ENCODE measurements at places on chromosomes 7 and 10.

DNA sequence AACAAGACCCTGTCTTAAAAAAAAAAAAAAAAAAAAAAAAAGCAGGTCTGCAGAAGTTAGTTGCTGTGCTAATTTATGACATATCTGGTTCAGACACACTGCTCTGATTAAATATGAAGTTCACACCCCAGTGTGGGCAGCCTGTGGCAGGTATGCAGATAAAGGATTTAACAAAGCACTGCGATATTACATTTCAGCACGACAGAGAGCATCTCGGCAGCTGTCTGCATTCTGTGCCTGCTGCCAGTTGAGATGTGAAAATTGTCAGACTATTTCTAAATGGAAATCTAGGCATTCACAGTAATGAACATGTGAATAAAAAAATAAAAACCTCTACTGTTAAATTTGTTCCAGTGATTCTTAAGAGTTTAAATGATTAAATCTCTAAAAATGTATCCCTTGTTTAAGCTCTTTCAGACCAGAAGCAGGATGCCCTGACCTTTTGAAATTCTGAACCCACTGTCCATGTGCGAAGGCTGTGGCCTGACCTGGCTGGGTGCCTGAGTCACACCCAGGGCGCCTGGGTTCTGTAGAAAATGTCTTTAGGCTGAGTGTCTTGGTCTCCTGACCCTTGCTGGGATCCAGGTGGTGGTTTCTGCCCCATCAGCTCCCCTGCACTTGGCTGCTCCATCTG lies 272.9 kb downstream of the WDR37 start:
- no peak for DNase-seq

GRCh38 chr7:954330-955238 lies at the start of gene ADAP1:
ADAP1 (minus strand) TSS chr7:954680; CDS start chr7:954477, 203 bp downstream.
- peak; percentile 76 for DNase-seq

DNA sequence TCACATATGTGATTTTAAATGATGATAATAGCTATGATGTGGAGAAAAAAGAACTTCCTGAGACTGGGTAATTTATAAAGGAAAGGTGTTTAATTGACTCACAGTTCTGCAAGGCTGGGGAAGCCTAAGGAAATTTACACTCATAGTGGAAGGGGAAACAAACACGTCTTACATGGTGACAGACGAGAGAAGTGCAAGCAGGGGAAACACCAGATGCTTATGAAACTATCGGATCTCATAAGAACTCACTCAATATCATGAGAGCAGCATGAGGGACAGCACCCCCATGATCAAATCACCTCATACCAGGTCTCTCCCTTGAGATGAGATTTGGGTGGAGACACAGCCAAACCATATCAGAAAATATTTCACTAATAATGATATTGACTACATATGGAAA lies 4.1 kb upstream of the LIPN start:
- DNase-seq, result no peak

GRCh38 chr7:110964775-110965174 lies 126.2 kb upstream of the LRRN3 start:
- DNase-seq, result no peak

DNA sequence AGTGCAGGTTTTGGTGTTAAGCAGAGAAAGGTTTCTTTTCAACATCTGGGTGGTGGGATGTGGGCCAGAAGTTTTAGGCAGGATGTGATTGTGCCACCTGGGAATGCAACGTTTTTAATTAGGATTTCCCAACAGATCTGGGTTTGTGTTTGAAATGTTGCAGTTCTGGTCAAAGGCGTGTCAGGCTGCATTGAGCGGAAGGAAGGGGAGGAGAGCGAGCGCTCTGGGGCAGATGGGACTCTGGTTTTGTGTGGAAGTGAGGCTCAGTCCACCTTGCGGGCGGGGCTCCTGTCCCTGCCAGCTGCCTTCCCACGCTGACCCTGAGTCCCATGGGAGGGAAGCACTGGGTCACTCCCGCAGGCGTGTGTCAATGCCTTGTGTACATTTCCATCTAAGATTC lies 767.7 kb downstream of the KCNMA1 start:
- DNase-seq, result no peak

DNA sequence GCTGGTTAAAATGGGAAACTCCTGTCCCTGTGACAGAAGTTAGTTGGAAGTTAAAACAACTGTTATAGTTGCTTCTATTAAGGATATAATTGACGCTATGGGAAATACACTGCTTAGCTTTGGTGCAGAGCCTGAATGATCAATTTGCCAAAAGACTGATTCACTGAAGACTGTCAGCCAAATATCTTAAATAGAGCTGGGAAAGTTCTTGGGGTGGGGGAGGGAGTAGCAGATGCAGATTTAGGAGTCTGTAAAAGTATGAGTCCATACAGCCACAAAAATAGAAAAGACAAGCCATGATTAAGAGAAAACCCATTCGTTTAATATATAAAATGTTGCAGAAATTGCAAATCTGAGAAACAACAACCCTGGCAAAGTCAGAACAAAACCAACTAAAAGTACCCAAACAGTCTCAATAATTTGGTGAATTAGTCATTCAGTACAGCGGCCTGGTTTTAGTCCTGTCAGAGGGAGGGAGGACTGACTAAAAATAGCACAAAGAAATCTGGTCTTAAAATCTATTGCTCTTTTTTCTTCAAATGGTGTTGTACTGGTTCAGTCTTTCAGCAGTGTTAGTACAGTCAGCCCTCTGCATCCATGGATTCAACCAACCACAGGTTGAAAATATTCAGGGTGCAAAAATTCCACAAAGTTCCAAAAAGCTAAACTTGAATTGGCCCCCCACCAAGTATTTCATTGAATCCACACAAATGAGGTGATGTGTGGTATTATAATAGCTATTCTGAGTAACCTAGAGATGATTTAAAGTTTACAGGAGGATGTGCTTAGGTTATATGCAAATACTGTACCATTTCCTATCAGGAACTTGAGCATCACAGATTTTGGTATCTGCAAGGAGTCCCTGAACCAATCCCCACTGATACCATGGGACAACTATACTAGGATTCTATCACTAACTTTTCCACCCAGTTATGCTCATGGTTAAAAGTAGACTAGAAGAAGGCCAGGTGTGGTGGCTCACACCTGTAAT lies 30.0 kb downstream of the STK17A start:
- no peak for DNase-seq

- no peak for DNase-seq
These were observed 1.6 kb downstream of the PSAP start for GRCh38 chr10:71849461-71849908.

- peak; percentile 45 for DNase-seq
These were observed 166.8 kb downstream of the IQUB start for GRCh38 chr7:123367484-123368122.

DNA sequence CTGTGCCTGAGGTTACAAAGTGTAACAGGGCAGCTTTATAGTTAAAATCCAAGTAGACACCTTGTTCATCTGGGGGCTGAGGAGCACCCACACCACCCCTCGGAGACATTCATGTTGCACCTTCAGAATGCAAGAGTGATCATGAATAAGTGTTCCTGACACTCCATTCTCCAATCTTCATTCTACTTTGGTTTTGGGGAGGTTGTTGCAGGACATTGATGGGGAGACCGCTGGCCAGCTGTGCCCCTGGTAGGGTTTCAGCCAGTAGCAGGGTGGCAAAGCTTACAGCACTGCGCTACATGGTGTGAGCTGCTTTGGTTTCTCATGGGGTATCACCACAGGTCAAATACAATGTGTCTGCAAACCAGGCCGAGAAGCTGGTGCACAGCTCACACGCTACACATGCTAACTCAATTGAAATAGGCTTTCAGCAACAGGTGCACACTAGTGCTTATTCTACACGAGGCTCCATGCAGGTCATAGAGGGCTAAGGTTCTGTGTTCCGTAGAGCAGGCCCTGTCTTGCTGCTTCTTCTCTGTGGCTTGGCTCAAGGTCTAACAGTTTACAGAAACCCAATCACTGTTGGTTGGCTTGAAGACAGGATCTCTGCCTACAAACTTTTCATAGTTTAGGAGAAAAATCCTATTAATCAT lies 317.4 kb upstream of the ZNF32 start:
- DNase-seq, result no peak

DNA sequence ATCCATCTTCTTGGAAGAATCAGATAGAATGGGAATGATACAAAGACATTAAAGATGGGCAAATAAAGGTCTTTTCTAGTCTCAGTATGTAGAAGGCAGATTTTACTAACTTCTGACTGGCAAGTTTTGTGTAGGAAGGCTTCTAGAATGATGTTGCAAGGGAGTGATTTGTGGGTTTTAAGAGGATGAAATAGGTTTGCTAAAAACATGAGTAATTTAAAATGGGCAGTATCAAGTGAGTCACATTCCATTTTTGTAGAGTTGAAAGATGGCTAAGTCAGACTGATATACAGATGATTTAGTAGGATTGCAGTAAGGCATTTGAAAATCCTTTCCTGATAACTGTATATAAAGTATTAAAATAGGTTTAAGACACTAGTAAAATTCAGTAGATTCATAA lies 777.4 kb downstream of the SORCS1 start:
- DNase-seq, result no peak

- DNase-seq, result no peak
These were observed 20.8 kb downstream of the WDFY4 start for GRCh38 chr10:48705401-48705938.

- no peak for DNase-seq
These were observed 3.8 kb downstream of the CDK6 start for GRCh38 chr7:92832534-92833023.

- DNase-seq, result no peak
These were observed 233.9 kb downstream of the FANK1 start for GRCh38 chr10:126130271-126130710.

DNA sequence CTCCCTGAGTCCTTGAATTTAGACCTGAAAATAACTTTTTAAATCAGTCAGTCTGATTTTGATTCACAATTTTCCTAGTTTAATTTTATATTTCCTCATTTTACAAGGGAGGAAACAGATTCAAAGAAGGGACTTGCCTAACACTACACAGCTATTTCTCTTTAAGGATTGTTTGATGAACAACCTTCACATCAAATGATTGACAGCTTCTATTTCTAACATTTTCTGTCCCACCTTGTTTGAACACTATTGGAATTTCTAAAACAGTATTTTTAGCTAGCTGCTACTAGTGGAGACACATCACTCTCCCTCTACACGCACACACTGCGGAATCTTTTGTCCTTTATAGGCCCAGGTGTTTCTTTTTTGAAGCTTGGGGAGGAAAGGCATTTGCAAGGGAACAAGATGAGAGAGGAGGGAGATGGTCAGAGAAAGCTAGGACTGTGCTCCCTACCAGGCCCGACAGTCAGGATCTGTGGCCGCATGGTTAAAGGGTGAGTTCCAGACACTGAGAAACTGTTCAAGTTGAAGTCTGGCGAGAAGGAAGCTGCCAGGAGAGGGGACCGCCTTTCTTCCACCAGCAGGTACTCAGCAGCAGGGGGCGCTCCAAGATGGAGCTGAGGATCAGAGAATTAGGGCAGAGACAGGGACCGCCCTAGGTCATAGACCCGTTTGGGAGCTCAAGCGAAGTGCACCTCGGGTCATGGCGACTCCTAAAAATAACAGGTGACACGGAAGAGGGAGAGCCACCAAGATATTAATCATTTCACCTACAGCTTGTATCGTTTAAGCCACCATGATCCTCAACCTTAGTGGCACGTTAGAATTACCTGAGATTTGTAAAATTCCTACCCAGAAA lies 49.7 kb downstream of the DNAJC12 start:
- no peak for DNase-seq

GRCh38 chr7:142859829-142860228 lies 5.0 kb downstream of the EPHB6 start:
- no peak for DNase-seq

- no peak for DNase-seq
These were observed 89.2 kb downstream of the LYZL1 start for GRCh38 chr10:29378106-29378505.

GRCh38 chr7:26538216-26538615 lies 246.6 kb downstream of the SNX10 start:
- no peak for DNase-seq

DNA sequence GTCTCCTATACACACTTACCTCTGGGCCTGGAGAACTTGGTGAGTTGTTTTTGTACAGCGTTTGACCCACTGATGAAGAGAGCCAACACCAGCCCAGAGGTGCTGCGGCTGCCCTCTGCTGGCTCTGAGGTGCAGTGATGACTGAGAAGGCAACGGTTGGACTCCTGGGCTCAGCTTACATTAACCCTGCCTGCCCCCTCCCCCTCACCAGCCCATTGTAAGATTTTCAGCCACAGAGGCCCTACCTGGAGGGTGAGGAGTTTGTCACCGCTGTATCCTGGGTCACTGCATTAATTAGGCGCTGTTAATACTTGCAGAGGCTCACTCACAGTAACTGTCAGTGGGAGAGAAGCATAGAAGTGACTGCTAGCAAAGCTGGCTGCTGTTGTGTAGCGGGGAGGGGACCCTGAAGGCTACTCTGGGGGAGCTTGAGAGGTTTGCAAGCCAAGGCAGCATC lies 19.0 kb upstream of the ANKRD2 start:
- peak; percentile 85 for DNase-seq

DNA sequence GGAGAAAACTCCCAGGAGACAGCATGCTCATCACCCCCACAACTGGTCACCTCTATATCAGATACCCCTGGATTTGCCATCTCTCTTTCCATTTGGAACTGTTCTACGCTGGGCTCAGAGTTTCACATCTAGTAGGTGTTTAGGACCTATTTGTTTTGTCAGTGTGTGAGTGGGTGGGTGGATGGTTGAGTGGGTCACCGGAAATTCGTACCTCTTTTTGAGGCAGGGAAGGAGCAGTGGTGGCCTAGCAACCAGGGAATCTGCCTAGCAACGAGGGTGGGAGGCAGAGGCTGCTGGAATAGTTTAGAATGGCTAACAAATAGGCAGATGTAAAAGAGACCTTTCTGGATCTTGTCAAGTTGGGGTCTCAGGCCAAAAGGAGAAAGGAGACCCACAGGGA lies 23.2 kb upstream of the SLF2 start:
- no peak for DNase-seq

GRCh38 chr7:75823198-75823910 lies 9.7 kb upstream of the CCL24 start:
- no peak for DNase-seq

GRCh38 chr10:110794808-110795207 lies 76.9 kb upstream of the PDCD4 start:
- no peak for DNase-seq

DNA sequence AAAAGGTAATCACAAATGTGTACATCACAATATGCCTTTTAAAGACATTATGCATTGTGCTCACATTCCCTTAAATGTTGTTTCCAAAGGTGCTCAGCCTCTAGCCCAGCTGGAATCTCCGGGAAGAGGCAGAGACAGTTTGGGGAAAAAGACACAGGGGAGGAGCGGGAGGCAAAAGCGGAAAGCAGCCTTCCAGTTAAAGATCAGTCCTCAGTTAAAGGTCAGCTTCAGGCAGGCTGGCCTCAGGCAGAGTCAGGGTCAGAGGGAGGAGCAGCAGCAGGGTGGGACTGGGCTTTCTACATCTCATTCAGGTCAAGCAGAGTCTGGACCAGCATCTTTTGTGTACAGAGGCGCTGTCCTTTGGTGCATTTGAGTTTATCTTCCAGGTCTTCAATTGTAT lies 18.6 kb downstream of the ST7 start:
- no peak for DNase-seq

- DNase-seq, result peak; percentile 38
These were observed 53.8 kb downstream of the KCTD7 start for GRCh38 chr7:66682350-66683093.

- DNase-seq, result no peak
These were observed 30.1 kb downstream of the BTAF1 start for GRCh38 chr10:91953600-91954160.

GRCh38 chr7:139127648-139128047 lies 18.1 kb upstream of the ZC3HAV1 start:
- DNase-seq, result no peak

- DNase-seq, result no peak
These were observed 113.2 kb downstream of the GRID1 start for GRCh38 chr10:86253091-86254072.

- DNase-seq, result no peak
These were observed 43.2 kb upstream of the LRGUK start for GRCh38 chr7:134083766-134084487.
